ENCODE measurements at places on chromosomes 1 and 21.
A peak's percentile ranks its signal among the peaks of the same experiment; 100 is the strongest.

DNA sequence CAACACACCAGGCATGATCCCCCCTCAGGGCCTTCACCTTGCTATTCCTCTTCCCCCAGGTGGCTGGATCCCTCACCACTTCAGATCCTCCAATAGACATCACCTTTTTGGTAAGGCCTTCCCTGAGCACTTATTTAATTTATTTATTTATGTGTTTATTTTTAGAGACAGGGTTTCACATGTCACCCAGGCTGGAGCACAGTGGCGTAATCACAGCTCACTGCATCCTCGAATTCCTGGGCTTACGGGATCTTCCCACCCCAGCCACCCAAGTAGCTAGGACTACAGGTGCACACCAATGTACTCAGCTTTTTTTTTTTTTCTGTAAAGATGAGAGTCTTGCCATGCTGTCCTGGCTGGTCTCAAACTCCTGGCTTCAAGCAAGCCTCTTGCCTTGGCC lies 17.2 kb downstream of the KCNN3 start:
- ATAC-seq = no peak

DNA sequence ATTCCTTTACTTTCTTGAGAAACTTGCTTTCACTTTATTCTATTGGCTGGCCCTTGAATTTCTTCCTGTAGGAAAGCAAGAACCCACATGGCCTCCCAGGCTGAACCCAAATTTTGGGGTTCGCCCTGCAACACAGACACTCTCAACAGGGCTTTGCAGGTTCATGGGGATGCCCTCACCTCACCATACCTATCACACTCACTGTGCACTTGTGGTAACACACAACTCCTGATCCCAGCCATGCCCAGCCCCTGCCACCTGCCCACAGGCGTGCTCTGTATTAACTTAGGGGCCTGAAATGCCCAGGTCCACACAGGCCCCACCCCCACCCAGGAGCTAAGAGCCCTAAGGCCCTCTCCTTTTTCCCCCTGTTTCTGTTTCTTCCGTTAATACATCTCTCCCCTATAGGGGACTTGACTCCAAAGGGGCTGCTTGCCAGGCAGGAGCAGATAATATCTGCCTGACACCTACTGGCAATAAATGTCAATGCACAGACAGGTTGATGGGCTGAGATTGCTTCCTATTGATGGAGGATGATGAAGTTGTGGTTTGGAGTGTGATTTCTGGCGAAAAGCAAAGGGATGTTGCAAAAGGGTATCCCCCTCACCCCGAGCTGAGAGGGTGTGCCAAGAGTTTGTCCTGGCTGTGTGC lies 171.5 kb downstream of the AJAP1 start:
- peak; percentile 34 for ATAC-seq

DNA sequence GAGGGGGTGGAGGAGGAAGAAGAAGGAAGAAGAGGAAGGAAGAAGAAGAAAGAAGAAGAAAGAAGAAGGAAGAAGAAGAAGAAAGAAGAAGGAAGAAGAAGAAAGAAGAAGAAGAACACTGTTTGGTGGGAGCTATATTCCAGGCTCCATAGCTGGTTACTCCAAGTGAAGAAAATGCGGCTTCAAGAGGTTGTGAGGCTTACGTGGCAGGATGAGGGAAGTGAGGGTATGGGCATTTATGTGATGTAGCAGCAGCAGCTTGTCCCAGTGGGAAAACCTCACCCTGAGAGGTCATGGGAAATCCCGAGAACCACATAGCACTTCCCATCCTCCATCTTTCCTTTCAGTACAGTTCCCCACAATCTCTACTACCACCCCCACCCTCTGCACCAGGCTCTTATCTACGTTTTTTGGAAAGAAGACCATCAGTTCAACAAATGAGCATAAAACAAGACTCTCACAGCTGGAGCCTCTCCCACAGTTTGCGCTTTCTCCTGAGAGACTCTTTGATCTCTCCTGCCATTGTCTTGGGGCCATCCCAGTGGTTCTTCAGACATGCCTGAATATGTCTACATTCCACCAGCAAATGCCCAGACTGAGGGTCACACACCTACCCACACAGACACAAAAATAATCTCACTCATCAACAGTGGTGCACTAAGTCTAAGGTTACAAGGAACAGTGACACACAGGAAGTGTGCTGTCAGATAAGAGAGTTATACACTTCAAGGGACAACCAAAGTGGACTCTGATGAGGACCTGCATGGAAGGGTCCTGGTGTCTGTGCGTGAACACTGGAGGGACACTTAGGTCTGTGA lies 77.9 kb upstream of the KCNJ15 start:
- no peak for ATAC-seq

GRCh38 chr1:67646145-67647035 lies 38.6 kb upstream of the GADD45A start:
- no peak for ATAC-seq

- ATAC-seq = no peak
Observed at GRCh38 chr1:223271085-223271781, 92.7 kb downstream of the SUSD4 start.

GRCh38 chr1:39196244-39197215 lies 8.0 kb upstream of the MACF1 start:
- peak; percentile 72 for ATAC-seq

- ATAC-seq = no peak
Observed at GRCh38 chr1:25456502-25456901, 25.8 kb downstream of the MACO1 start.

GRCh38 chr1:56435434-56436262 lies 143.7 kb downstream of the PLPP3 start:
- ATAC-seq = no peak

- no peak for ATAC-seq
Observed at GRCh38 chr1:22805672-22806038, 95.0 kb downstream of the EPHB2 start.

DNA sequence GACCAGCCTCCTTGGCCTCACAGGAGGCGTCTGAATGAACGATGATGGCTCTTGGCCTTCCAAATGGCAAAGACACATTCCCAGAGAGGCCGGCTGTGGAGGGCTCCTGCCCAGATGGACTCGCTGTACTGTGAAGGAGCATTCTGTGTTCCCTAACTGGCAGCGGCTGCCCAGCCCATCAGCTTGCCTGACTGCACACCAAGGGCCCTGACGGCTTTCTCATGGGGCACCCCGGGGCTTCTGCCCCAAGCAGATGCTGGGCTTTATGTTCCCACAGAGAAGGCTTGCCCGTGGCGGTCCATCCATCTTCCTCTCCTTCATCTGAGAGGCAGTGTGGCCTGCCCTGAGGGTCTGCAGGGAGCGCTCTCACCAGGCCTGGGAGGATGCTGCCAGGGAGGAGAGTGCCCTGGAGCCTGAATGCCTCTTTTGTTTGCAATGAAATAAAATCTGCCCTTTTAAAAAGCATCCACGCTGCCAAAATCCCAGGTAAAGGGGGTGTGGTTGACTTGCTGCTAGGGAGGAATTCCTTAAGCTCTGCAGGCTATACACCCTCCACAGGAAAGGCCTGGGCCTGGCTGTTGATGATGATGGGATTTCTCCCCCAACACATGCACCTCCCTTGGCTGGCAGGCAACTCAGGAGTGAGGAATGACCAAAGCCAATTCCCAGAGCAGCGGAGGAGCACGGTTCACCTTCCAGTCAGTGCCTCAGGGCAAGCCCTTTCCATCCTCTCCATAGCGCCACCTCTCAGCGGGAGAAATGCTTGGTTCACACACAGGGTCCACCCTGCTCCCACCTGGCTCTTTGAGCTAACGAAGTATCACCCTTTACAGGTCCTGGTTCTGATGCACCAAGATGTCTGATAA lies 84.6 kb upstream of the SSX2IP start:
- no peak for ATAC-seq

- no peak for ATAC-seq
Observed at GRCh38 chr1:240189386-240189989, 97.8 kb downstream of the FMN2 start.

DNA sequence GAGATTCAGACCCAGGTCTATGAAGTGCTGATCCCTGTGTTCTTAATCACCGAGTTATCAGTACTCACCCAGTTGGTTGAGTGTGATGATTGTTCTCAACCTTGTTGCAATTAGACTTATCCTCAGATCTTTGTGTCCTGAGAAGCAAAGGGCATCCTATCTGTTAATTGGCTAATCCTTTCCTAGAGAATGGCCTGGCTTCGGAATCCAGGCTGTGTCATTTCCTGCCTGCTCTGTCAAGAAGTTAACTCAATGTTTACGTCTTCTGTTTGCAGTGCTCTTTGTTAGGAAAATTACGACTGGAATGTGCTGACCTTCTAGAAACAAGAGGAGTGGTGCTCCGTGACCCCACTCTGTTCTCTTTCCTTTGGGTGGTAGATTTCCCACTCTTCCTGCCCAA lies 14.7 kb downstream of the GAS5 start:
- no peak for ATAC-seq

GRCh38 chr21:34818662-34819158 lies 149.9 kb downstream of the CLIC6 start:
- ATAC-seq = no peak

DNA sequence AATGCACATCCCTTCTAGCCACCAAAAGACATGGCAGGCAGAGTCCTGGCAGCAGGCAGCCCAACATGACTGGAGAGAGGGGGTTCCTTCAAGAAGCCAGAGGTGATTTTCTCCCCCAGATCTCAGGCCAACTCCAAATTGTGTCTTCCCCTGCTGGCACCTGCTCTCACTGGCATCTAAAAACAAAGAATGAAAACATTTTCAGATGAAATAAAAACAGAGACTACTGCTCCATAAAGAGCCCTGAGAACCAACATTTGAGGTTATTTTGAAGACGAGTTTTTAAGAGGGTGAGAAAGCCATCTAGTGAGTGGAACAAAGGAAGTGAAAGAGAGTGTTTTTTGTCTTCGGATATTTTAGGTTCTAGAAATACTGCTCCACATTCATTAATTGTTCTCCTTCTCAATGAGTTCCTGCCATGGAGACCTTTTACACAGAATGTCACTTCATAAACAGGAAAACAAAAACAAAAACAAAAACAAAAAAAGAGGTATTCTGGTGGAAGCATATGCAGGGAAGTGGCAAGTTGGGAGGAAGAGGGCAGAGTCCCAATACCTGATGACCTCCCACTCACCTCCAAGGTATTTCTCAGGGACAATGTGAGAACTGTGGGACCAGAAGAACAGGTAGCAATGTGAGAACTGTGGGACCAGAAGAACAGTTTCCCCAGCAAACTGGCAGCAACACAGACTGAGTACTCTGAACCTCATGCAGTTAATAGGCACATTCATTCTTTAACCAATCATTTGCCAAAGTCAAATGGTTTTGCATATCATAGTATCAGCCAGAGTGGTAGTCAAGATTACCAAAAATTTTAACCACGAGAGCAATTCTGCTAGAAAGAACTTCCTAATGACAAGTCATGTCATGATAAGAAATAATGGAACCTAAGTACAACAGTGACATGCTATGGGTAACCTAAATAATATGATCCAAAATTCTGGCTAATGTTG lies 50.0 kb downstream of the KIAA0319L start:
- no peak for ATAC-seq

DNA sequence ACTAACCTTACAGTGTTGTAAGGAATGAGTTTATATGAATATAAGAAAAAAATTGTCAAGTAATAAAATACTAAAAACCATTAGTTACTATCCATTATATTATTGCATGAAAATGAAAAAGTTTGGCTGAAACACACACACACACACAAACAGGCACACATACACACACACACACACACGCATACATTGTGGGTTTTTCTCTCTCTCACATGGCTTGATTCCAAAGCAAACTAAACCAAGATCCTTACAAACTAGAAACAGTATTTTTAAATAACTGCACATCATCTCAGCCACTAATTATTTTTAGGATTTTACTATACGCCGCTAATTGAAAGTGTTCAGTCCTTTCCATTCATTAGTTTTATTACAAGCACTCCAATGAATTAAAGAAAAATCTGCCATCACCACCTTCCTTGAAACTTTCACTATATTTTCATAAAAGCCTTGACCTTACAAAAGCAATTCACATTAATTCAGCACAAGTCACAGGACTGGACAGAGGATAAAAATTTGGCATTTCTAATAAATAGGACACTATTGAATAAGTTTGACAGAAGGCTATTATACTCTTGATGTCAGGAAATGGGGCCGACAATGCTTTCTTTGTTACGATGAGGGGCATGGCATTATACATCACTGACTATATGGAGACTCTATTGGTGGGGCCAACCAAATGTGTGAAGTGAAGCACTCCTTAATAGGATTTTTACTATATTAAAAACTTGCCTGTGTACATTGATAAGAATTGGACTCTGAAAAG lies 187.0 kb upstream of the ESRRG start:
- ATAC-seq = no peak

DNA sequence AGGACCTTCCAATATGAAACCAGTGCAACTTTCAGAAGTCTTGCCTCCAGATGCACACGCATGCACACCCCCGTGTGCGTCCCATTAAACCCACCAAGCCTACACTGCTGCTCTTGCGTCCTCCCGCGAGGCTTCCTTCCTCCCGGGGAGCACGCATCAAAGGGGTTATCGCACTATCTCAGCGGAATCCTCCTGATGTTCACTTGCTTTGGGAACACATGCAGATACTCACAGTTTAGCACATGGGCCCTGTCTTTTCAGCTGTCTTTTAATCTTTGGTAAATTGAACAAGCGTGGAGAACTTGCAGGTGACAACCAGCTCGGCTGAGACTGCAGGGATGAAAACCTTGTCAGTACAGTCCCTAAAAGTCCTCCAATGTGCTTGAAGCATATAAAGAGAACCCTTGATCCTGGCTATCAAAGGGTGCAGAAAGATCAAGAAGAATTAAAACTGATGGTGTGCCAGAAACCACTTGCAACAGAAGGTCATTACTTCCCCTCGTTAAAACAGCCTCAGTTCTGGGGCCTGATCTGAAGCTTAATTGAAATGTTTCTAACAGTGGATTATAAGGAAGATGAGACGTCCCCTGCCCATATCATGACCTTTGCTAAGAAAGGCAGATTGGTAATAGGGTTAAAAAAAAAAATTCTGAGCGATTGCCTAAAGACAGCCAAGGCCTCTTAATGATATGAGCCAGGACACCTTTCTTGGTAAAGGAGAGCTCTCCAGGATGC lies 149.4 kb upstream of the LMO4 start:
- ATAC-seq = no peak

DNA sequence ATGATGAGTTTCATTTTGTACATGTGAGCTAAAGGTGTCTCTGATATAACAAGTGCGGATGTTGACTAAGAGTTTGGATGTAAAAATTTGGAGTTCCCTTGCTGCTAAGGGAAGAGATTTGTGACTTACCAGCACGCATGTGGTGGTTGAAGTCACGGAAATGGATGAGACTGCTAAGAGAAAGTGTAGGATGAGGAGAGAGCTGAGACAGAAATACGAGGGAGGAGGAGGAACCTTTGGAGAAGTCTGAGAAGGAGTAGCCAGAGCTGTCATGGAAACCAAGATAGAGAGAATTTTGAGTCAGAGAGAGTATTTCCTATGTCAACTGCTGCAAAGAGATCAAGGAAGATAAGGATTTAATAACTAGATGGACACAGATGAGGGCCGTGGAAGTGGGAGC lies 106.5 kb upstream of the COL24A1 start:
- no peak for ATAC-seq

- ATAC-seq = no peak
Observed at GRCh38 chr1:102500758-102501157, 504.0 kb upstream of the OLFM3 start.

- ATAC-seq = no peak
Observed at GRCh38 chr1:238787471-238787870, 598.9 kb upstream of the CHRM3 start.

Measured in stimulated activated memory B cell treated with anti-CD40 and anti-IgM and Interleukin-4, amounts not matched to agents 10 μg/mL and 1 μg/mL and 100 μg/mL, for 72 hours (primary cell).